ENCODE measurements at places on chromosomes 12 and 14.
A peak's percentile ranks its signal among the peaks of the same experiment; 100 is the strongest.

DNA sequence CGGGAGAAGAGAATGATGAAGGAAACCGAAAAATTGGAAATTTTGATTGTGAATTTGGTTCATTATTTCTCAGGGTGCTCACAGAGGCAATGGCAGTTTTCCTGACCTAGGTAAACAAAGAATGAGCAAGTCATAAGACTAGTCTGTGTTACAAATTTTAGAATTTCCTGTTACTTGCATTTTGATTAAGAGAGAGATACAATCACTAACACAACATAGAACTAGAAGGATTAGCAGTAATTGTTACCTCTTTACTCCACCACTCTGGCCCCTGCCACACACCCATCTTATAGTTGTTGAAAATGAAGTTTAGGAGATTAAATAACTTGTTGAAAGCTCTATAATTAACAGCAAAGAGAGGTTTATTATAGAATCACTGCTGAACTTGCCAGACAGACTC, 62.0 kb downstream of the CATSPERB start:
- DNase-seq = no peak

- no peak for DNase-seq
Observed at GRCh38 chr12:124545508-124546418, 21.6 kb downstream of the NCOR2 start.

DNA sequence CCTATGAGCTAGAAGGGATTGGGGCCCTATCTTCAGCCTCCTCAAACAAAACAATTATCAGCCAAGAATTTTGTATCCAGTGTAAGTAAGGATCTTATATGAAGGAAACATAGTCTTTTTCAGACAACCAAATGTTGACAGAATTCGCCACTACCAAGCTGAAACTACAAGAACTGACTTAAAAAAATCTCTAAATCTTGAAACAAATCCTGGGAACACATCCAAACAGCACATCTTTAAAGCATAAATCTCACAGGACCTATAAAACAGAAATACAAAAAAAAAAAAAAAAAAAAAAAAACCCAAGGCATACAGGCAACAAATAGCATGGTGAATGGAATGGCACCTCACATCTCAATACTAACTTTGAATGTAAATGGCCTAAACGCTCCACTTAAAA, 41.3 kb upstream of the LMNTD1 start:
- DNase-seq = no peak

DNA sequence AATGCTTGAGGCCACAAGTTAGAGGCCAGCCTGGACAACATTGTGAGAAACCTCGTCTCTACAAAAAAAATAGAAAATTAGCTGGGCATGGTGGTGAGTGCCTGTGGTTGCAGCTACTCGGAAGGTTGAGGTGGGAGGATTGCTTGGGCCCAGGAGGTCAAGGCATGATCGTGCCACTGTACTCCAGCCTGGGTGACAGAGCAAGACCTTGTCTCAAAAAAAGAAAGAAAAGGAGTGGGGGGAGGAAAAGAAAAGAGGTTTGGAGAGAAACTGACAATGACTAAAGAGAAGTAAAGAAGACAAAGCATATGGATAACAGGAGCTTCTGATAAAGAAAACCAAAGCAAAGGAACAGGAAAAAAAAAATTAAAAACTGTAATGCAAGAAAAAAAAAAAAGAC, 37.4 kb upstream of the SELPLG start:
- DNase-seq = no peak

- no peak for DNase-seq
Observed at GRCh38 chr14:53967606-53968005, 11.0 kb upstream of the BMP4 start.

GRCh38 chr14:64515053-64515452, 10.5 kb downstream of the ZBTB1 start:
- no peak for DNase-seq

DNA sequence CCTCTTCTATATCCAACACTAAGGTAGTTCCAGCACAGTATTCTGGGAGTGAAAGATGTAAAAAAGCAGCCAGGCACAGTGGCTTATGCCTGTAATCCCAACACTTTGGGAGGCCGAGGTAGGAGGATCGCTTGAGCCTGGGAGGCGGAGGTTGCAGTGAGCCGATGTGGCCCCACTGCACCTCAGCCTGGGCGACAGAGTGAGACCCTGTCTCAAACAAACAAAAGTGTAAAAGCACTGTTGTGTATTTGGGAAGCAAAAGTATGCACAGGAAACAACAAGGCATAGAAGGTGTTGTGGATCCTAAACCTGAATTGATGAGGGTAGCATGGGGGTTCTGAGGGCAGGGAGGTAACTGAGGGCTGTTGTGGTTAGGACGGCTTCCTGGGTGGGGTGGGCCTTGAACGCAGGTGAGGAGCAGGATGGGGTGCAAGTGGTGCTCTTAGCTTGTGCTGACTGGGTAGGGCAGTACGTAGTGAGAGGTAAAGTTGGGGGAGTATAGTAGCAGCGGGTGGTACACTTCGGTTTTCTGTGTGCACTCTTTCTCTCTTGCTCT, 64.2 kb downstream of the RASSF3 start:
- peak; percentile 43 for DNase-seq

DNA sequence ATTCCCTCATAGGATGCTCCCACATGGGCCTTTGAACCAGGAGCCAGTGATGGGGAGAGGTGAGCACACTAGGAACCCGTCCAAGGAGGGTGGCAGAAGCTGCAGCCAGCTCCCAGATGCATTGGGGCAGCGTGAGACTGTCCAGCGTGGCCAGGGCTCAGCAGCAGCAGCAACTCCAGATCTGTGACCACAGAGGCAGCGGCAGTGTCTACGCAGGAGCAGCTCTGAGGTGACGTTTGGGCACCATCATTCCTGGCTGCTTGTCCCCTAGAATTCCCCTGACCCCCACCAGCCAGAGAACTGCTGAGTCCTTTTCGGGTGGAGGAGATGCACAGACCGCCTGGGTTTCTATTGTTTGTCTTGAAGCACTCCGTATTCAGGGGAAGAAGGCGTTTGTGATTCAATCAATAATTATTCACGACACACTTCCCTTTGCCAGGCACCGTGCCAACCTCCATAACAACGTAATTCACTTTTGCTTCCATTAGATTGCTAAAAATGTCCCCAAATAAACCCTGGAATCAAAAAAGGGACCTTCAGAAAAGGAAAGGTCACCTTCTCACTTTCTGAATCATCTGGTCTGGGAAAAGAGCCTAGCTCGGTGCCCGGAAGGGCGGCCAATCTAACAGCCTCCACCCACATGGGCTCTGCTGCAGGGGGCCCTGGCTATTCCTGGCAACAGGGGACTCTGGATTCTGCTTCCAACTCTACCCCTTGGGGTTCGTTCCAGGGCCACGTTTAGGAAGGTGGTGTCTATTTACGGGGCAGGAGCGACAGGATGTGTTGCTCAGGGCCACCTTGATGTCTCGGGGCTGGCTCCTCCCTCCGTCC, 11.4 kb upstream of the BDKRB2 start:
- no peak for DNase-seq

DNA sequence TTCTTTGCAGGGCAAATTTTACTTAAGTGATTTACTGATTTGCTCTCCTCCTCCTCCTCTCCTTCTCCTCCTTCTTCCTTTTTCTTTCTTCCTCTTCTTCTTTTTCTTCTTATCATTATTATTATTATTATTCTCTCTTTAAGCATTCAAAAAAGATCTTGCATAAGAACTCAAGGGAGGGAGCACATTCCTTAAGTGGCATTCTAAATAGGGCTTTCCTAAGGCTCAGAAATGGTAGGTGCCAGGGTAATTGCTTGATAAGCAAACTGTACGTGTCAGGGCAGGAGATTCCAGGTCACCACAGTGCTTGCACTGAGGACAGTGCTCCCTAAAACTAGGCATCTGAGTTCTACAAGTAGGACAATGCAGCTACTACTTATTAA, 92.4 kb downstream of the SPTSSA start:
- DNase-seq = no peak
